ENCODE measurements at places on chromosomes 7 and 10.

DNA sequence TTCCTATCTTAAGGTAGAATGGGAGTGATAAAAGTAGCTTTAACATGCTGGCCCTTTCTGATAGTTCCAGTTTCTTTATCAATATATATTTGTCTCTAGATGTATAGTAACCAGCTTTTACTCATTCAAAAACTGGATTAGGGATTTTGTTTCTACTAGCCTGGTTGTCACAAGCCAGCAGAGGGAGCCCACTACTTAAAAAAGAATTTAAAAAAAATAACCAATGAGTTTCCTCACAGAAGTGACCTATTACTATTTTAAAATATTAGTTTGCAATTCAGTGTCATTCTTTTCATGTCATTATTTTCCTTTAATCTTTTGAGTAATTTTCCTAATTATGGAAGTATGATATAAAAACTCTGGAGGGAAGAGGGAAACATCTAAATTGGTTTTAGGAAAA is 142.1 kb downstream of the PHTF2 start:
- DNase-seq = no peak

DNA sequence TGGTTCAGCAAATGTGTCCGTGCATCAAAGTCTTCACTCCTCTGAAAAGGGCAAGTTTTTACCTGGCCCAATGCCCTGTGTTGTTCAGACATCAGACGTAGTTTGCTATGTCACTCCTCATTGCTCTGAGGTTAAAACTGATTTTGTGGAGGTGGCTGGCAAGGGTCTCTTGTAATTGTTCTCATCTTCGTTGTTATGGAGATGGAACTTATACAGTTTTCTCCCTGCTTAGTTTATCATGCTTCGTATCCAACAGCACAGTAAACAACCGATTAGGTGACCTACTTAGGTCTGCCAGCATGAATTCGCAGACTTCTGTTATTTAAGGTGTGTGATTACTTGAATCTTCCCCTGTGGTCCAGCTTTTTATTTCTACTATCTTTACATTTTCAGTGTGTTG is 274.1 kb upstream of the SMIM30 start:
- DNase-seq = no peak

- DNase-seq = no peak
Measured at GRCh38 chr7:29485339-29486190, 78.1 kb upstream of the PRR15 start.

- no peak for DNase-seq
Measured at GRCh38 chr10:124265776-124266467, 152.8 kb downstream of the OAT start.

GRCh38 chr10:114544045-114544659 is 113.9 kb downstream of the ABLIM1 start:
- DNase-seq = no peak

GRCh38 chr7:121212036-121212435 is 116.8 kb upstream of the WNT16 start:
- DNase-seq = no peak

- DNase-seq = no peak
Measured at GRCh38 chr7:5265320-5266190, 17.2 kb upstream of the SLC29A4 start.

- DNase-seq = no peak
Measured at GRCh38 chr10:79144351-79145173, 75.8 kb downstream of the ZMIZ1 start.

- DNase-seq = no peak
Measured at GRCh38 chr10:97514344-97514743, 15.6 kb downstream of the UBTD1 start.

GRCh38 chr10:43595739-43596298 is 10.4 kb upstream of the ZNF485 start:
- no peak for DNase-seq

GRCh38 chr7:14765731-14766130 is 136.8 kb downstream of the DGKB start:
- DNase-seq = no peak

- no peak for DNase-seq
Measured at GRCh38 chr7:19290968-19291367, 145.7 kb upstream of the FERD3L start.

GRCh38 chr7:106731187-106731586 is 70.2 kb upstream of the CCDC71L start:
- no peak for DNase-seq

GRCh38 chr7:11753433-11753832 is 78.6 kb downstream of the THSD7A start:
- DNase-seq = no peak

DNA sequence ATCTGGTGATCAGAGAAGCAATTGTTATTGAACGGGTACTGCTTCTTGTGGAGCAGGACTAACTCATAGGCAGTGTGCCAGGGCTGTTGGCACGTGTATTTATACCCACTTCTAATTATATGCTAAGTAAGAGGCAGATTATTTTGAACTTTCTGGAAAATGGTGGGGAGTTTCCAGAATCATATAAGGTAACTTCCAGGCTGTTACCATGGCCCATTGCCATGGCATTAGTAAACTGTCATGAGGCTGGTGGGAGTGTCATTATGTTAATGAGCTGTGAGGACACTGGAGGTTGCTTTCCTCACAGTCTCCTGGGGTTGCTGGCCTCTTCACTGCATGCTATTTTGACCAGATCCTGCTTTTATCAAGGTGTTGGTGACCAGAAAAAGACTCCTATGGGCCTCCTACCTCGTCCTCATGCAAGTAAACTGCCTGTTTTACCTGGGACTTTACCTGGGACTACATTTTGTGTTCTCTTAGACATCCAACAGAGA is 122.6 kb downstream of the KCND2 start:
- no peak for DNase-seq

Data from stimulated activated CD4-positive, alpha-beta T cell treated with anti-CD3 and anti-CD28 coated beads, Interleukin-12 subunit alpha, Interleukin-12 subunit beta, amount 100 ng/mL, for 48 hours (primary cell).